ENCODE measurements at places on chromosomes 11 and 22.

DNA sequence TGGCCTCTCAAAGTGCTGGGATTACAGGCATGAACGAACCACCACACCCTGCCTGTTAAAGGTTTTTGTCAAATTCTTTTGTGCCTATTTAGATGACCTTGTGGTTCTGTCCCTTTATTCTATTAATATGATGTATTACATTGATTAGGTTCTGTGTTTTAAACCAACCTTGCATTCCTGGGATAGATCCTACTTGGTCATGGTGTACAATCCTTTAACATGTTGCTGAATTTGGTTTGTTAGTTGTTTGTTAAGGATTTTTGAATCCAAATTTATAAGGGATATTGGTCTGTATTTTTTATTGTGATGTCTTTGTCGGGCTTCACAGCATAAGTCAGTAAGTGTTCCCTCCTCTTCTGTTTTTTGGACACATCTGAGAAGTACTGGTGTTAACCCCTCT, 29.0 kb upstream of the CLDN5 start:
- DNase-seq: no peak

DNA sequence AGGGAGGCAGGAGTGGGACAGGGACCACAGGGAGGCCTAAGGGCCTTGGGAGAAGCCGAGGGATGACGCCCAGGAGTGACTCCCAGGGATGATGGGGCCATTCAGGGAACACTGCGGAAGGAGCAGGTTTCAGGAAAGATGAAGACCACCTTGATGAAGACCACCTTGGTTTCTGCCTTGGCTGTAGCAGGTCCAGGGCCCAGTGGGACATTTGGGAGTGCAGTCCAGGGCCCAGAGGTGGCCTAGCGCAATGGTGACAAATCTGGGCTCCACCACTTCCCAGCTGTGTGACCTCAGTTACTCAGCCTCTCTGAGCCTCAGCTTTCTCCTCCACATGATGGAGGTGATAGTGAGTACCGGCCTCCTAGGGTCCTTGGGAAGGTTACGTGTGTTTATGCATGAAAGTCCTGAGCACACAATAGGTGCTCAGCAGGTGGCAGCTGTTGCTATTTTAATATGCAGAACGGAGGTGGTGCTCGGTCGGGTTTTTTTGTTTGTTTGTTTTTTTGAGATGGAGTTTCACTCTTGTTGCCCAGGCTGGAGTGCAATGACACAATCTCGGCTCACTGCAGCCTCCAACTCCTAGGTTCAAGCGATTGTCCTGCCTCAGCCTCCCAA, 770 bp downstream of the TSGA10IP start:
- DNase-seq: no peak

DNA sequence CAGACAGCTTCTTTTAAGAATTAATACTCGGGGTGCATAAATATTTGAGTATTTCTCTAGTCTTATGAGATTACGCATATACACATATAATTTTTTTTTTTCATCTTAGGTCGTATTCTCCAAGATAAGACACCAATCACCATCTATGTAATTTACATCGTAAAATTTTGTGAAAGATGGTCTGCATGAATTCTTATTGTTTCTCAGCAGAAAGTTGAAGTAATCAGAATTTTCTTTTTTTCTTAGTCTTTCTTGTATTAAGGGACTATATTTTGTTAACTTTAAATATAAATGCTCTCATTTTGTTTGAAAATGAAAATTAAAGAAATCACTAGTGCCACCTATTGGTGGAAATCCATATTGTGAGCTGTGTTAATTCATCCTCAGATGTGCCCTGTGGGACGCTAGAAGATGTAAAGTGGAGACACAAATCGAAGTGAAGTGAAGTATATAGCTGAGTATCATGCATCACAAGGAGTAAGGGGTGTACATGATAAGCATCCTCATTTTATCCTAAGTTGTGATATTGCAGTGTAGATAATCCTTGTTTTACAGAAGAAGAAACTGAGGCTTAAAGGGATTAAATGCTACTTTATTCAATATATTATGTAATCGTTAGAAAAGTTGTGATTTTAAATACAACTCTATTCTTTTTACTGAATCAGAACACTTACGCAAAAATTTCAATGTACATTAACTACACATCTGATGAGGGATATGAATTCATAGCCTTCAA, 2084.3 kb downstream of the LRRC4C start:
- DNase-seq: no peak

DNA sequence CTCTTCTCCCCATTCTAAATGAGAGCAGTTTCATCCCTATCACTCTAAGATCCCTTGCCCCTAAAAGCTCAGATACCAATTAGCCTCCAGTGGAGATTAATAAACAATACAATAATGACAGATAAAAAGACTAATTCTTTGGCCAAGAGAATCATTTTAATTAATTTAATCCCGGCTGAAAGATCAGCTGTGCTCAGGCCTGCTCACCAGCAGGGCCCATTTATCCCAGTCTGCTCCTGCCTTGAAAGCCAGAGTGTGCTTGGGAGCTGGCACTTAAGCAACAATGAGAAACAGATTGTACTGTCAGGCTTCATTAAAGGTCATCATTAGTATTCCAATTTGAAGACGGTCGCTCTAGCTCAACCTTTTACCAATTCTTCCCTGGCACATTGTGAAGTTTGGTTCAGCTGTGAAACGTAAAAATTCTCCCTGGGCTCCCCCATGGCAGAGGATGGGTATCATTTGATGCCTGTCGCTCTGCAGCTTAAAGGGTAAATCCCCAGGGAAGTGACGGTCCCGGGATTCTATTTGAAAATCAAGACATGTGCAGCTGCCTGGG, 36.1 kb upstream of the HTATIP2 start:
- no peak for DNase-seq

DNA sequence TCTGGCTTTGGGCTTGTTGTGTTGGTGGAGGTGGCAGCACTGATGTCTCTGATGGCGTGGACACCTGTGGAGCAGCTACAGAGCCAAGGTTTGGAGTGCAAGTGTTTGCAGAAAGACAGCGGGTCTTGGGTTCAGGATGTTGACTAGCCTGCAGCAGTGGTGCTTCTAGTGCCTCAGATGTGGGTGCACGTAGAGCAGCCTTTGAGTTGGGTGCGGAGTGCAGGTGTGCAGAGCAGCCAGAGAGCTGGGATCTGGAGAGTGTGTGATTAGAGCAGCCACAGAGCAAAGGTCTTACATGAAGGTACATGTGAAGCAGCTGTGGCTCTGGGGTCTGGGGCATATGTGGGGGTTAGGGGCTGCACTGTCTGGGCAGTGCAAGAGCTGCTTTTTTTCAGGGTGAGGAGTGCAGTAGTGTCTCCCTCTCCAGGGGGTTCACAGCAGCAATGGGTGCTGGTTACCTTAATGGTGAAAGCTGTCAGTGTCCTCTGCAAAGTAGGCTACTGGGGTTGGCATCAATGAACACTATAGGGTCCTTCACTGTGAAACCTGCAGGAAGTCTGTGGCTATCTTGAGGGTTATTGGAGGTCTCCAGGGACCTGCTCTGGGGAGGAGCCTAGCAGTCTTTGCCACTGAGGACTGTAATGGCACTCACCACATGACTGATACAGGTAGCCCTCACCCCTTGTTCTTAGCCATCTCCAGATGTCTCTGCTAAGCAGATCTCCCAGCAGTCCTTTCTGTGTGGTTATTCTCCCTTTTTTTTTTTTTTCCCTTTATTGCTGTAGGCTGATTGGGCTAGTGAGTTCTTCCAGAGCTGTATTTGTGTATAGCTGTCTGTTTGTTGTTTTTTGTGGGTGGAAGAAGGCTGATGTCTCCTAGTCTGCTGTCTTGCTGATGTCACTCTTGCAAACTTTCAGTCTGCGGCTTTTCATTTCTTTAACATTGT, 14.3 kb downstream of the BIRC2 start:
- DNase-seq: no peak

DNA sequence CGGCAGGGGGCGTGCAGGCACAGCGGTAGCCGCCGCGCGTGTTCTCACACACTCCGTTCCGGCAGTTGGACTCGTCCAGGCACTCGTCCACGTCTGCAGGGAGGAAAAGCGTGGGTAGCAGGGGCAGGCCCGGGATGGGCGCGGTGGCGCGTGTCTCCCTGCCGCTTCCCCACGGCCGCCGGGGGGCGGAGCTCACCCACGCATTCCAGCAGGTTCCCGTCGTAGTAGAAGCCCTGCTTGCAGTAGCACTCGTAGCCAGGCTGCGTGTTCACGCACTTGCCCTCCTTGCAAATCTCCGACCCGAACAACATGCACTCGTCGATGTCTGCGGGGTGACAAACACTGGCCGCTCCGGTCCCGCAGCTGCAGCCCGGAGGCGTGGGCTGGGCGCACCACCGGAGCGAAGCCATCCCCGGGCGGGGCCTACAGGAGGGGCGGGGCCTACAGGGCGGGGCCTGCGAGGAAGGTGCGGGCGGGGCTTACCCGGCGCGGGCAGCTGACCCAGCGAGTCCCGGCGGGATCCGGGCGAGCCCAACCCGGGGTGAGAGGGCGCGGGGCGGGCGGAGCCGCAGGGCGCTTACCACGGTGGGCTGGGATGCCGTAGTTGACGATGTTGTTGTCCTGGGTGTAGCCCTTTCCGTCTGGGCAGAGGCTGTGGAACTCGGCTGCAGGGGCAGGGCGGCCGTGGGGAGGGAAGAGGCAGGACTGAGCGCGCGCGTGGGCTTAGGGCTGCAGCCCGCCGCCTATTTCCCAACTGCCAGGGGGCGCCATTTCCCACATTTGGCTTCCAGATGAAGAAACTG, 15.6 kb downstream of the SCYL1 start:
- peak; percentile 80 for DNase-seq

GRCh38 chr11:69466039-69466438, 15.4 kb upstream of the LINC01488 start:
- no peak for DNase-seq

DNA sequence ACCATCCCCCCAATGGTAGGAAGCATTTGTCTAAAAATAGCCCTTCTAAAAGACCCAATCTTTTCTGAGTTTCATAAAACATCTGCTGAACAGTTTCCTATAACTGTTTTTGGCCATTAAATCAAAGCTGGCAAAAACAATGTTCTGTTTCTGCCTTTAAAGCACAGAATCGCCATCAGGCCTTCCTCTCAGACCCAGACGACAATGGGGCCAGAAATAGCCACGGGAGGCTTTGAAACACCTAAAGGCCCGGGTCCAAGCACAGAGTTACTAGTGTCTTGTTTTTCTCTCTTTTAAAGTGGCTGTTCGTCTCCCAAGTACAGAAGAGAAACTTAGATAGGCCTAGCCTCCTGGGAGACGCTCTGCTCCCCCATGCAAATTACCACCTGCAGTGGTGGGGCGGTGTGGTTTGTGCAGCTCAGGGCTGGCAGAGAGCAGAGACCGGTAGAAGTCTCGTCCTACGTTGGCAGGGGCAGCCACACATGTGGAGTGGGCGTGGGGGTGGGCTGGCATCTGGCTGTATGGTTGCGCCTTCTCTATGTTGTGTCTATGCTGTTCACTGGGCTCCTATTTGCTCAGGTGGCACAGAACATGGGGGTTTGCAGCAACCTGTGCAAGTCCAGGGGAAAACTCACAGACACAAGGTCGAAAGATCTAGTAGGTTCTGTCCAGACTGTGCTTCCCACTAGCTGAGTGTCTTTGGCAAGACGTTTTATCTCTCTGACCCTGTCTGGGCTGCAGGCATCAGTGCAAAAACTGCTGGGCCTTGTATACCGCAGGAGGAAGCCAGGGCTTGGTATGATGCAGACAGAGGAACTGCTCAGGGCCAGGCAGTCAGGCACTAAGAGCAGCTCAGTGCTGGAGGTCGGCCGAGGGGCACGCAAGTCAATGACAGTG, 23.6 kb upstream of the ETS1 start:
- DNase-seq: peak; percentile 36

GRCh38 chr22:45281010-45281409, 3.7 kb upstream of the UPK3A start:
- DNase-seq: no peak

- no peak for DNase-seq
Observed at GRCh38 chr22:46081036-46081830, 69.1 kb upstream of the PPARA start.

DNA sequence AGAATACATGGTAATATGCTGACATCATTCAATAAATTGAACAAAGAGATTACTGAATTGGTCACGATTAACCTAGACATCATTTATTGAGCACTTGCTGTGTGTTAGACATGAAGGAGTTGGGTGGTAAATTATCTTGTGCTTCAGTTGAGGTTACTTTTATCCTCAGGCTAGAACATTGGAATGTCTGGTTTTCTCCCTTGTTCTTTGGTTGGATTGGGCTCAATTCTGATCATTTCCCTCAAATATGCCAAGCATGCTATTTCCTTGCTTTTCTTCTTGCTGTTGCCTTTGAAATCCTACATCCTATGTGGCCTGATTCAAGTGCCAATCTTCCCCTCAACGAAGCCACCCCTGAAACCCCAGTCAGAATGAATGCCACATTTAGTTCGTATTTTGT, 65.8 kb downstream of the DEUP1 start:
- DNase-seq: no peak

DNA sequence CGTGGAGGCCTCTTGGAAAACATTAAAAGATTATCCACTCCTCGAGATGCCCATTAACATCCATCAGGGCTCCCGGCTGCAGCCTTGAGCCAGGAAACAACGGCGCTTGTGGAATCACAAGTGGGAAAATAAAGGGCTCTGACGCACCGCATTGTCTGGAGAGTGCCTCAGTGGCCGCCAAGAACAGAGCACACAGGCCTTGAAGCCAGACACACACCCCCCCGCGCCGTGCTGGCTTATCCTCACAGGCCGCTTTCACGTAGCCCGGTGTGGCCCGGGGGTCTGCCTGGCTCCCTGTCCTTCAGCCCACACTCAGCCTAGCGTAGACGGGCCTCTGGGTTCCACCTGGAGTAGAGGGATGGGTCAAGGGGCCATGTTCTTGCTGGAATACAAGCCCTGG, 1020.5 kb downstream of the BRD1 start:
- DNase-seq: no peak

DNA sequence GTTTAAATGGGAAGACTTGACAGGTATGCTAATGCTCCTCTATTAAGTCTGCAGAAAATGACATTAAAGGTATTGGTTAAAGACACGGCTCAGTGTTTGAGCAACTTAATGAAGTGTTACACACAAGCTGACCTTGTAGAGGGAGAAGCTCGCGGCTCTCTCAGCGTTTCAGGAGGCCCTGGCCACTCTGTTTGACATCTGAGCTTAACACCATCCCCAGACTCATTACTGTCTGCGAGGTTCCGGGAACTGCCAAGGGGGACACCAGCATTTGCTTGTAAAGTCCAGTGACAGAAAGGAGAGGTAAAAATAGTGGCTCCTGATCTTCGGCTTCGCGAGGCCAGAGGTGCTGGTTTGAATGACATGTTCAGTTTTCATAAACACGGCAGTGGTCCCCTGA, 540.7 kb upstream of the CADM1 start:
- DNase-seq: no peak

- DNase-seq: no peak
Observed at GRCh38 chr22:19402642-19403191, 28.8 kb downstream of the HIRA start.

Data from stimulated activated CD4-positive, alpha-beta T cell treated with anti-CD3 and anti-CD28 coated beads, TNF-alpha, amount 100 ng/mL, for 1 hour (primary cell).